H1 (cell line): ENCODE measurements at places on chromosomes 2 and 18. TPM values are rescaled to one million over a fixed set of nuclear protein-coding genes. Genes with fewer than 3 reads are reported as not detected.

The SOX11 gene
- total RNA-seq = 55.6 and 56.5 TPM in 2 replicates

The MYL1 gene
- not detected in 2 replicates for total RNA-seq

The RSAD2 gene
- not detected in 2 replicates for total RNA-seq

The AQP12B gene
- not detected in 2 replicates for total RNA-seq

The GPBAR1 gene
- 0.32 and 0.63 TPM in 2 replicates for total RNA-seq

The ANKRD30BL gene
- not detected in 2 replicates for total RNA-seq

DNA sequence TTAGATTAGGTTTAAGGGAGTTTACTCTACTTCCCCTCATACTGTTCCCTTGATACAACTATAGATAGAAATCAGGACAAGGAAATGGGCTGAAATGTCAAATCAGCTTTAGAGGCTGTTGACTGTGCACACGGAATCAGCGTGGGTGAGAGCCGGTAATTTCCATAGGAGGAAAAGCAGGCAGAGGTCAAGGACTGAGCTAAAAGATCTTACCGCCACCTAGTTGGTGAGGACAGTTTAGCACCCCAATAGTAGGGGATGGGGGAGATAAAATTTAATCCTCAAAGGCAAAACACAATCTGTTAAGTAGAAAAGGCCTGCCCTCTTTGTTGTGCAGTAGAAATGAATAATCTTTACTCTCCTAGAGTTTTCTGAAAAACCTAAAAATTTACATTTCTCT, 1154.5 kb upstream of the CHAC2 start:
- no peak for DNase-seq

DNA sequence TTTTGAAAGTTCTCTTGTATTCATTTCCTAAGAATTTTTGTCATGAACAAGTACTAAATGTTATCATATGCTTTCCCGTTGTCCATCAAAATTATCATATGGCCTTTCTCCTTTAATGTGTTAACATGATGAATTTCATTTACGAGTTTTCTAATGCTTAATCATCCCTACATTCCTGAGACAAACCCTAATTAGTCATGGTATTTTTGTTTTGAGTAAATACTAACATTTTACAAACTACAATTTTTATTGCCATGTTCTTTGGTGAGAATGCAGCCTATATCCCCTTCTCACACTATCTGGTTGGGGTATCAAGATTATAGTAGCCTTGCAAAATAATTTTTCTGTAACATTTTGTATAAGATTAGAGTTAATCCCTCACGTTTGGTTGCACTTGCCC, 14.5 kb downstream of the SMAD2 start:
- DNase-seq = no peak

GRCh38 chr2:23905155-23905554, 21.8 kb downstream of the ATAD2B start:
- DNase-seq = no peak

DNA sequence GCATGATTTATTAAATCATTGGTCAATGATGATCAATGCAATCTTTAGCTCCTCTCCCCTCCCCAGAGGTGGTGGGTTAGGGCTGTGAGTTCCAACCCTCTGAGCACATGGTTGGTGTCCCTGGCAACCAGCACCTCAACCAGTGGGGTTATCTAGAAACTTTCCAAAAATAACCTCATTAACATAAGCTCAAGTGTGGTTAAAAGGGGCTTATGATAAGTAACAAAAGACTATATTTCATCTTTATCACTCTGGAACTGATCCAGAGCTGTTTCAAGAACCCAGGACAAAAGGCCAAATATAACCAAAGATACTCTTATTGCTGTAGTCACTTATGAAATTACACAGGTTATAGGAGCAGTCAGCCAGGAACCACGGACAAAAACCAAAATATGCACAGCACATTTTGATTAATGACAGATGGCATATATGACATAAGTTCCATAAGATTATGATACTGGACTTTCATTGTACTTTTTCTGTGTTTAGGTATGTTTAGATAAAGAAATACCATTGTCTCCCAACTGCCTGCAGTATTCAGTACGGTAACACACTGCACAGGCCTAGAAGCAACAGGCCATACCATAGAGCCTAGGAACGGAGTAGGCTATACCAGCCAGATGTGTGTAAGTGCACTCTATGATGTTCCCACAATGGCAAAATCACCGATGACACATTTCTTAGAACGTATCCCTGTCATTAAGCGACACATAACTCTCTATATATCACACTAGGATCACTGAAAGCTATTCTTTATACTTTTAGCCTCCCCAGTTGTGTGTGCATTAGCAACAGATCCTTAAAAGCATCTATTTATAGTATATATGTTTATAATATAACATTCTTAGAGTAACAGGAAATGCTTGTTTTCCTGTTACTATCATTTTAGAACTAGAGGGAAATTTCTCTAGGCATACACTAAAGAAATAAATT, 31.9 kb downstream of the KIDINS220 start:
- DNase-seq = no peak

- DNase-seq = no peak
These were observed 5.6 kb upstream of the MBOAT2 start for GRCh38 chr2:9008951-9009664.

DNA sequence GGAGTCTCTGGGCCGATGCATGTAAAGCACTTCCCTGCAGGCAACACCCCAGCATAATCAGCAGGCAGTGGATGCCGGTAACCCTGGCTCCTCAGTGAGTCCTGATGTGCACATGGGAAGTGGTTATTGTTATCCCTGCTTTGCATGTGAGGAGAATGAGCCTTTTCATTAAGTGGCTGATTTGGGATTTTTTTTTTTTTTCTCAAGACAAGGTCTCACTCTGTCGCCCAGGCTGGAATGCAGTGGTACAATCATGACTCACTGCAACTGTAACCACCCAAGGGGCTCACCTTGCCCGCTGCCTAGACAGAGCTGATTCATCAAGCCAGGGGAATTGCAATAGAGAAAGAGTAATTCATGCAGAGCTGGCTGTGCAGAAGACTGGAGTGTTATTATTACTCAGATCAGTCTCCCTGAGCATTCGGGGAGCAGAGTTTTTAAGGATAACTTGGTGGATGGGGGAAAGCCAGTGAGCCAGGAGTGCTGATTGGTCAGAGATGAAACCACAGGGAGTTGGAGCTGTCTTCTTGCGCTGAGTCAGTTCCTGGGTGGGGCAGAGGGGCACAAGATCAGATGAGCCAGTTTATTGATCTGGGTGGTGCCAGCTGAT, 95.4 kb downstream of the SOCS6 start:
- no peak for DNase-seq

DNA sequence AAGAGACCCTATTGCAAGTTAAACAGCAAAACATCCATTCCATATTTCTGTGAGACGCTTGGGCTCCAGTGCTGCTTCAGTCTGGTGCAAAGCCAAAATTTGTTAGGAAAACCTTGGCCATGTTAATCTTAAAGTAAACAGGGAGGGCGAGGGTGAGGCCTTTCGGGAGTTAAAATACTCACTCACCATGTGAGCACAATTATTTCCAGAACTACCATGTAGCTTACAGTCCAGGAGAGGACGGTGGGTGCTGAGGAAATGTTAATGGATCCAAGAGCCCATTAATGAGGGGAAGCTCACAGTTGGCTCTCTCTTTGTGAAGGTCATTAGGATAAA, 286.4 kb downstream of the SLC8A1 start:
- DNase-seq = no peak

- no peak for DNase-seq
These were observed 51.1 kb upstream of the EPC2 start for GRCh38 chr2:148593421-148593820.

- DNase-seq = no peak
These were observed 94.0 kb upstream of the ITGA6 start for GRCh38 chr2:172333235-172333977.

GRCh38 chr2:8298783-8299182, 383.1 kb upstream of the ID2 start:
- no peak for DNase-seq

GRCh38 chr2:240564561-240565332, 3.5 kb upstream of the RNPEPL1 start:
- no peak for DNase-seq

GRCh38 chr2:151159109-151159662, 102.5 kb downstream of the RBM43 start:
- no peak for DNase-seq

GRCh38 chr2:120798567-120799247, 63.0 kb downstream of the GLI2 start:
- DNase-seq = no peak

DNA sequence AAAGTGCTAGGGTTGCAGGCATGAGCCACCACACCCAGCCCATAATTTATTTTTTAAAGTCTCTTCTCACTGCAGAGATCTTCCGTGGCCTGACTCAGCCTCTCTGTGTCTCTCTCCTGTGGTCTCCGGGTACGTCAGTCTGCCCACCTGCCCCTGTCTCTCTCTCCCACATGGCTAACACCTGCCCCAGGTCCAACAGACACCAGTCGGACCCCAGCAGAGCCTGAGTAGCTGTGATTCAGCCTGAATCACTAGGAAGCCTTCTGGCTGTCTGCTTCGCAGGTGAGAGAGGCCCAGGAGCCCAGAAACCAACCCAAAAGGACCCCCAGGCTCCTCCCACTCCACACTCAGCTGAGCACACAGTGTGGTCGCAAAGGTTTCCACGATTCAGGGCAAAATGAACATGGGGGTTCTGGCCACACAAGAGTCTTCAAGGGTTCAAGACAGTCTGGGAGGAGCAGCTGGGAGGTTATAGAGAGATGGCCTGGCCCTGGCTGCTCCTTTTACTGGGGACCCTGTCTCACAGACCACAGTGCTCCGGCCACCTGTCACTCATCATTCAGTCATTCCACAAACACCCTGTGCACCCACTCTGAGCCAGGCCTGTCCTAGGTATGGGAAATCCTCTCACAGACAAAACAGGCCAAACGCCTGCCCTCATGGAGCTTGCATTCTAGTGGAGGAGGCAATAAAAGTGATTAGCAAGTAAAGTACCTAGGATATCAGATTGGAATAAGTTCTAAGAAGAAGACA, 8.6 kb downstream of the RUFY4 start:
- DNase-seq = no peak

- DNase-seq = no peak
These were observed at the start of gene DCTN1 for GRCh38 chr2:74379851-74380789. TSS of gene DCTN1 (minus strand) at chr2:74380311. CDS start at chr2:74380037, 274 bp downstream.

DNA sequence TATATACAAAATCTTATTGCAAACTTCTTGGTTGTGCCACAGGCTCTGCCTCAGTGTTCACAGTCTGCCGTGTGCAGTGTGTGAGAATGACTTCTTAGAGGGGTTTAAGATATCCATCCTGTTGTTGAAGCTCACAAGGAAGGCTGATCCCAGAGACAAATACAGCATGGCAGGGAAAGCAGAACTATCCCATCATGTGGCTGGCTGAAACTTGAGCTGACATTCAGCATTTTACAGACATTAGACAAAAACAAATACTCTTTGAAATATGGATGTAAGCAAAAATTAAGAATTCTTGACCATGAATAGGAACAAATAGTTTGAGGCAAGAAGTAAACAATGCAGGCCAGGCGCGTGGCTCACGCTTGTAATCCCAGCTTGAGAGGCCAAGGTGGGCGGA, 12.9 kb upstream of the PUM2 start:
- no peak for DNase-seq

DNA sequence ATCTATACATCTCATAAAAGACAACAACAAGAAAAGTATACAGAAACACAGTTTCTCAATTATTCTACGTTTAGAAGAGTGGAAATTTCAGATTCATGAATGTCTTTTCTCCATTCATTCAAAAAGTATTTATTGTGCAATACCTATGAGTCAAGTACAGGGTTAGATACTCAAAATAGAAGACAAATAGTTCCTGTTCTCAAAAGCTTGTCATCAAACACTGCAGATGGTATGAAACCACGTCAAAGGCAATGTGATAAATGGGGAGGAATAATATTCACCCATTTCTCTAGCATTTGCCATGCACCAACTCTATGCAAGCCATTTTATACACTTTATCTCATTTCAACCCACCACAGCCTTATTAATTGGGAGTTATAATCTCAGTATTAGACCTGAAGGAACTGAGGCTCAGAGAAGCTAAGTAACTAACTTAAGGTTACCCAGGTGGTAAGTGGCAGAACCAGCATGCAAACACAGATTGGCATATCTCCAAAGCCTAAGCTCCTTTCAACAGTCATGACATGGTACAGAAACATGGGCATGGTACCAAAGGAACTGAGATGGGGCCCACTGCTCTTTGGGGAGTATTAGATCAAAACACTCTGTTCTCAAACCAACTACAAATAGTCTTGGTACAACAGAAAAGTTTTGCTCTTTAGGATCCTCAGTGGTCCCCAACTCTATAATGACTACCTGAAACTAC, 67.2 kb upstream of the NPAS2 start:
- DNase-seq = no peak

DNA sequence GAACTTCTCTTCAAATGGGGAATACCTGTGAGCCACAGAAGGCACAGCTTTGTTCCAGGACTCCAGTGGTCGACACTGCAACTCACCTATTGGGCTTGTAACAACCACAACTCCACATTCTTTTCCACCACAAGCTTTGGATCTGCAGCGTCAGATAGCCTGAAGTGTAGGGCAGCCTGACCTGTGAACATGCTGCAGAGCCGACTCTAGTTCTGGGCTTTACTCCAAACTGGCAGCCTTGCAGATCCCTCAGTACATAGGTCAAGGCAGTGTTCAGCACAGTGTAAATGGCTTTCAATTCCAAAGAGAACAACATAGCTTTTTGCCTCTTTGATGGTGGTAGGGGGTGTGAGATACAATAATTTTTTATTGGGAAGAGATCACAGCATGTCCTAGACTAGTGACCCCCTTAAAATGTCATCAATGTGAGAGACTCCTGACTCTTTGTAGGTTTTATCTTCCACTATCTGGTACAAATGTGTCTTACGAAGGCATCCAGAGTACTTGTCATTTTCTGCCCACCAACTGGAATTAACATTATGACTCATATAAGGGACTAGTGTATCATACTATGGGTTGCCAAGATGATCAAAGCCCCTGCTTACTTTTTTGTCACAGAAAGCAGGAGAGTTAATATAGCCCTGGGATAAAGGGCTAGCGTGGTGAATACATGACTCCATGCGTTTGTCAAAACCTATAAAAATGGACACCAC, 149.8 kb downstream of the COPS8 start:
- DNase-seq = no peak

GRCh38 chr2:232324778-232325177, 53.8 kb upstream of the ALPP start:
- DNase-seq = no peak

DNA sequence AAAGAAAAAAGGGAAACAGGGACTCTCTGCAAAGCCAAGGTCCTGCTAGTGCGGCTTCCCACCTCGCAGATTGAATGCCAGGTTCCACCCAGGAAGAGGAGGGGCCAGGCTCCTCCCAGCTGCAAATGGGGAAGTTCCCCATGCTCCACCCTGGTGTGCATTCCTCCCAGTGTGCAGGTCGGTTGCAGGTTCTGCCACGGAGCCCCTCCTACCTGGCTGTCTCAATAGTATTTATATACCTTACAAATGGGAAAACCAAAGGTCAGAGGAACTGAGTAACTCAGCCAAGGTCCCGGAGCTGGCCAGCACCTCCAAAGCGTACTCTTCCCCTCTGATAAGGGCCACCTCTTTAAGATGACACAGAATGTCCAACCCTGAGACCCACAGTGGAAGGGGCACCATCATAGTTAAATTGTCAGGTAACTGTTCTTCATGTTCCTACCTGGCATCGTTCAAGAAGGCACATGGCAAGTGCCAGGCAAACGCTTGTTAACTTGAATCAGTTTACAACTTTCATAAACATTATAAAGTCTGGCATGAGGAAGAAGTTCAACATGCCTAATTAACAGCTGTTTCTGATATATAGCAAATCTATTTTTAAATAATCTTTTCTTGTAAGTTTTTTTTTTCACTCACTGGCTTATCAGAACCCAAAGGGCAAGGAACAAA, 35.5 kb downstream of the POU3F3 start:
- no peak for DNase-seq

- DNase-seq = no peak
These were observed 69.9 kb downstream of the CTAGE1 start for GRCh38 chr18:22347606-22348511.

GRCh38 chr2:62362561-62362960, 143.4 kb downstream of the TMEM17 start:
- no peak for DNase-seq
